ENCODE measurements at places on chromosomes 7 and 10. TPM values are rescaled to one million over a fixed set of nuclear protein-coding genes. Genes with fewer than 3 reads are reported as not detected.

DNA sequence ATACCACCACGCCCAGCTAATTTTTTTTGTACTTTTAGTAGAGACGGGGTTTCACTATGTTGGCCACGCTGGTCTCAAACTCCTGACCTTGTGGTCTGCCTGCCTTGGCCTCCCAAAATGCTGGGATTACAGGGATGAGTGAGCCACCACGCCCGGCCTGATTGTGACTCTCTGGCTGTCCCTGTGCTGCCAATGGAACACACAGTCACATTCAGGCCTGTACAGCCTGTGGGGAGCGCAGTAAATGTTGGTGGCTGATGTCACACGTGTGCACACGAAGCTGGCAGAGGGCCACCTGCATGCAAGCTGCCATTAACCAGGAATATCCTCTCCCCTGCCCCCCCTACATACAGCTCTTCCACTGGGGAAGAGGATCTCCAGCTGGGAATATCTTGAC, 22.1 kb downstream of the POLL start:
- no peak for DNase-seq

DNA sequence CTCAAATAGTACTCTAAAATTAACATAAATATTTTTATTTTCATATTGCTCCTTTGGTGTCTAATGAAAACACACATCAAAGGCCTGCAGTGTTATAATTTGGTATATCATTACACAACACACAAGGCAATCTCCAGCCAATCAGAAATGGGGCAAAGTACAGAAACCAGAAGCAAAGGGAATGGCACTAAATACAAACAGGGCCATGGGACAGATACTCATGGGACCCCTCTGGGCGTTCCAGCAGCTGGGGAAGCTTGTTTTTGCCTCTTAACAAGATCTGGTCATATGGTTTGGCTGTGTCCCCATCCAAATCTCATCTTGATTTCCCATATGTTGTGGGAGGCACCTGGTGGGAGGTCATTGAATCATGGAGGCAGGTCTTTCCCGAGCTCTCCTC, 551.8 kb upstream of the NRP1 start:
- no peak for DNase-seq

DNA sequence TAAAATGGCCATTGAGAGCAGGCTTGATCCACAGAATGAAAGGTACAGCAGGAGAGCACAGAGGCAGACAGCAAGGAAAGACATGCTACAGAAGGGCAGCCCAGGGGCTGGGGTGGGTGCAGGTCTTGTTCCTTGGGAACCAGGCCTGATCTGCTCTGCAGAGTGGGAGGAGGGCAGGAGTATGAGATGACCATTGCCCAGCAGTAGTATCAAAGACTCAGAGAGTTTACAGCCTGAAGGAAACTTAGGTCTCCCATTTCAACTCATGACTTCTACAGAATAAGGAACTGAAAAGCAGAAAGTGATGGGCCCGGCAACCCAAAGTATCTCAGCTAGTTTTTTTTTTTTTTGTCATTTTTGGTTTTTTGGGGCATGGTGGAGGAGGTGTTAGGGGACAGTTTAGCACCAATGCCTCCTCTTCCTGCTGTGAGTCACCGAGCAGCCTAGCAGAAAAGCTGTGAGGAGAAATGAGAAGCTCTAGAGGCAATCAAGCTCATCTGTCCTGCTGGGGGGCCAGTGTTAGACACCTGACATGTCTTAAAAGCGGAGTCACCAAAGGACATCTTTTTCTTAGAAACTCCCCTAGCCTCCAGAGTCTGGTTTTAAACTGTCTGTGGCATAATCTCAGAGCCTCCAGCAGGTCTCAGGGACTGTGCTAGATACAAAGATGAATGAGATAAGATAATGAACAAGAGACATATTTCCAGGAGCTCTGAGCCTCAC, 34.3 kb upstream of the HERPUD2 start:
- DNase-seq, result no peak

GRCh38 chr7:132077971-132078685, 498.1 kb downstream of the PLXNA4 start:
- DNase-seq, result no peak

GRCh38 chr10:29254123-29255046, 34.5 kb upstream of the LYZL1 start:
- peak; percentile 85 for DNase-seq

GRCh38 chr7:42924223-42924838, 7.6 kb downstream of the PSMA2 start:
- no peak for DNase-seq

DNA sequence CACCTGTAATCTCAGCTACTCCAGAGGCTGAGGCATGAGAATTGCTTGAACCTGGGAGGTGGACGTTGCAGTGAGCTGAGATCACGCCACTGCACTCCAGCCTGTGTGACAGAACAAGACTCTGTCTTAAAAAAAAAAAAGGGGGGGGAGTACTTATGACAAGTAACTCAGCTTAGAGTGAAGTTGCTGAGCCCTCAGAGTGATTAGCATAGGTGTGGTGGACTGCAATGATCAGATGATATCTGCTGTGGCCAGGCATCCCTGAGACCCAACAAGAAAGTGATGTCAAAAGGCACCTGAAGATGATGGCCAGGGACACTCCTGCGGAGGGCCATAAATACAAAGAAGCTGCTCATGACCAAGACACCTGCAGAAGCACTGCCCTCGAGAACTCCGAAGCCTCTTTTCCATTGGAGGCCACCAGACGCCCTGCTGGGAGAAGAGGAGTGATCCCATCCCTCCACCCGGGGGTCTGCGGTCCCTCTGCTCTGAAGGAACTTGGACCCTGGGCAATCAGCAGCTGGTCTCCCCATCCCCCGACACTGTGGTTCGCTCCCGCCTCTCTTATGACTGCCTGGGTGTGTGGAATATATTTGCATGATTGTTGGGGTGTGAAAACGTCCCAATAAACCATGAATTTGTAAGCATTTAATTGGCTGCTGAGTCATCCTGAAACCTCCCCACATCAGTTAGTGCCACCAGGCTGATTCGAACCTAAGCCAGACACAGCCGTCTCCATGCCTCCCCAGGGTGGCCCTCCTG, 46.0 kb downstream of the RASGEF1A start:
- no peak for DNase-seq

DNA sequence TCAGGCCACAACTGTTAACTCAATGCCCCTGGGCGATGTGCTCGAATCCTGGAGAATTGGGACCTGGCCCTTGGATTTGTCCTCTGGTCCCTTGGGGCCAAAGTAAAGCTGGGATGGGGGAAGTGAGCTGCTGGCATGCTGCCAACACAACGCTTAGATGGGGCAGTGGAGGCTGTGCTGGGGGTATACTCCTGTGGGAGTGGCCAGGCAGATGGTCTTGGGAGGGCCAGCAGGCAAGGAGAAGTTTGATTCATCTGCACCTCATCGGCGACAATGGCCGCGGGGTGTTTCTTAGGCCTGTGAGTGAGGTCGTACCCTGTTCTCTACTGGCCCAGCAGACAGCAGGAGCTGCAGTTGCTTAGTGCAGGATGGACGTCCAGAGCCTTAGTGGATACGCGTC, 139.0 kb upstream of the MTPN start:
- DNase-seq, result no peak

GRCh38 chr7:80588591-80588990, 49.9 kb upstream of the CD36 start:
- peak; percentile 14 for DNase-seq

DNA sequence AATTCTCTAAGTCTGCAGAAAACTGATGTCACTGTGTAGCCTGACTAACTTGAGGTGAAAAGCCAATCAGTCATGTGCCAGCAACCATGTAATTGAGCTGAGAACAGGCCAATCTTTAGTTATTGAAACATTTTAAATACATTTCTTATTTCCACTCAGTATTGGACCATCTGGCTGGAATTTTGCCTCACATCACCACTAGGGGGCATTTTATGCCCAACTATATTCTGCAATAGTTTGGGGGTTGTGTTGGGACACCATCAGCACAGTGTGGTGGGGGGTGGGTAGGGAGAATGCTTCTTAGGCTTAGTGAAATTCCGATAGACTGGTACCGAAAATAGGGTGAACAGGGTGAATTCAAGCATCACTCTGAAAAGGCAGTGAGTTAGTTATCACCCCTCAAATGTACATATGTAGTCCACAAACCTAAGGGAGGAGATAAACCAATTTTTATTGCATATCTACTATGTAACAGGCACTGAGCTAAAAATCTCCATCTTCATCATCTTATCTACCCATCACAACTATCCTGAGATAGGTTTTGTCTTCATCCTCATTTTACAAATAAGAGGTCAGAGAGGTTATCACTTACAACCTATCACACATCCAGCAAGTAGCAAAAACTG, 17.8 kb downstream of the NPSR1 start:
- DNase-seq, result peak; percentile 41

GRCh38 chr7:131383417-131384285, 56.0 kb downstream of the MKLN1 start:
- DNase-seq, result peak; percentile 28

- DNase-seq, result no peak
Observed at GRCh38 chr7:25118048-25118753, 6.9 kb downstream of the CYCS start.

DNA sequence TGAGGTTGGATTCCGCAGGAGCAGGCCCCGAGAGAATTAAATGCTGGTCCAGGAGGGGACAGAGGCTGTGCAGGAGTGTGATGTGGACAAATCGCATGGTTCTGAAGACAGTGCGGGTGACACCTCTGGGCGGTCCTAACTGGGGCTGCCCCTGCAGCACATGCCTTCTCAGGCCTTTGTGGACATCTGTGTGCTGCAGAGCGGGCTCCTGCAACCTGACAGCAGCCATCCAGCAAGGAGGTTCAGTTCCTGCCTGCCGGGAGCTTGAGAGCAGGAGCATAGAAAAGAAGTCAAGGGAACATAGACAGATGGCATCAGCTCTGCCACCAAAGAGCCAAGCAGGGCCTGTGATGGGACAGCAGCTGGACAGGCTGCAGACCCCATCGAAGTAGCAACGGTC, 135.9 kb upstream of the PPP2R2D start:
- no peak for DNase-seq

- no peak for DNase-seq
Observed at GRCh38 chr10:28810057-28810870, 132.9 kb downstream of the BAMBI start.

GRCh38 chr10:69515699-69516259, 57.4 kb downstream of the NEUROG3 start:
- peak; percentile 78 for DNase-seq

DNA sequence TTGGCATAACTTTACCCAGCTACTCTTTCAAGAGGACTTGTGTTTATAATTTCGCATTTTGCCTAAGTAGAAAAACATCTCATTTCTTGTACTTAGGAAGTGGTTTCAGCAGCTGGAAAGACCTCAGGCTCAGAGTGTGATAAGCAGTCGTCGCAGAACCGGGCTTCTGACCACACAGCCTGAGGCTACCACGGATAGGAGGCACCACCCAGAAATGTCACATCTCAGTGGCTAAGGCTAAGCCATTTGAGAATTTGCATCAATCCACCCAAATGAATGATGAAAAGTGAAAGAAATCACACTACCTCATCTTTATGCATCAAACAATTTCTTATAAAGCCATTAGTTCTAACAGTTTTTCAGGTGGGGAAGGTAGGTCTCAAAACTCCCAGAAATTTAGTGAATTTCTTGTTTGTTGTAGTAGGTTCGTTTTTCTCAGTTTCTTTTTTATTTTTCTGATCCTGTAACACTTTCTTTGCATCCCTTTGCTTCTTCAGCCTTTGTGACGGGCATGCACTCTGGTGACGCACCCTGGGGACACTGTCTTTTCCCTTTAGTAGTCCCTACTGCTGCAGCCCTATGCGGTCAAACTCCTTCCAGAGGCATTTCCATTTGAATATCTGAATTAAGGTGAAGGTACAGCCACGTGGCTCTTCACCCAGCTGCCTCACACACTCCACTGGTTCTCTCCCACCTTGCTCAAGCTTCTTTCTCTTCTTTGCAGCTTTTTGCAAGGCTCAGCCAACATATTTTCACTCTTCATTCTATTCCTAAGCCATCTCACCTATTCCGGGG, 68.5 kb downstream of the MAP3K8 start:
- DNase-seq, result peak; percentile 55

DNA sequence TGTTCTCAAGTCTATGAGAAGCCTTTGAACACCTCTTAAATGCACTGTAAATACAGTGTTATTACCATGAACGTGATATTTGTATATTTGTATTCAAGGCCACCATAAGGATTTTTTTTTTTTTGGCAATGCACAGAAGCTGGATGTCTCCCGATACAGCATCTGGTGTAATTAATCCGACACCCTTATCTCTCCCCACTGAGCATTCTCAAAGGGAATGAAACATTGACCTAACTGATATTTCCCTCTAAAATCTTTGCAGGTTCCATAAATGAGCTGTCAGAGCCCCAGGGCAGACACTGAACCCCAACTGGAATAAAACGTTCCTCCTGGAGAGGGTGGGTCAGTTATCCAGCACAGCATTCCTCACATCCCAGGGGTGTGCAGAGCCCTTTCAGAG, 316.6 kb downstream of the PAXIP1 start:
- no peak for DNase-seq

DNA sequence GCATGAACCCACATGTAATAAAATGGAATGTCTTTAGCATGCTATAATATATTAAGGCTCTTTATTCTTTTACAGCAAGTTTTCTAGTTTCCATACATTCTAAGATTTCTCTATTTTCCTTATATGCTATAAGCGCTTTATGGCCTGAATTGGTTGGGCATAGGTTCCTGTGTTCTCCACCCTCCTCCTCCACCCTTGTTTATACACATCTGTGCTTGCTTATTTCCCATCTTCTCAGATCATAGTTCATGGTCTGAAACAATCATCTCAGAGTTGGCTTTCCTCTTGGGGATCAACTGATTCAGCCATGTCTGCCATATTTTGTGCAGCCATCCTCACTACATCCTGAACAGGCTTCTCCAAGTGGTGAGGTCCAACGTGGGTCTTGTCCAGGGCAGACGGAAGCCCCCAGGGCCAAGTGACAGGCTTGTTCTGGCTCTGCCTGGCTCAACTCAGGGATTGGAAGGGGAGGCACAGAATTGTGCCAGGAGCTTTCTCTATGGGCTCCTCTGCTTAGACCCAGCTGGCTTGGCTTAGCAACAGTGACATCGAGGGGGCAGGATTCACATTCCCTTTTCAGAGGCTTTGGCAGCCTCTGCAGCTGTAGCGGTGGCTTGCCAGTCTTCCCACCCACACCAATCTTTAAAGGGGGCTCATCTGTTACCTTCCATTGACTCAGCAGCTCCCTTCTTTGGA, 327.3 kb downstream of the PTEN start:
- no peak for DNase-seq

- DNase-seq, result no peak
Observed at GRCh38 chr7:23356726-23357125, 57.6 kb downstream of the MALSU1 start.

GRCh38 chr7:2760098-2760889, 72.3 kb downstream of the AMZ1 start:
- peak; percentile 71 for DNase-seq

- no peak for DNase-seq
Observed at GRCh38 chr7:127532151-127532550, 53.2 kb downstream of the GCC1 start.

- no peak for DNase-seq
Observed at GRCh38 chr10:70175516-70175915, 5.2 kb upstream of the SAR1A start.

The GJD4 gene
- total RNA-seq, result not detected

The VPS37D gene
- 6.6 TPM for total RNA-seq

The NOS3 gene
- 0.74 TPM for total RNA-seq

The LRRD1 gene
- not detected for total RNA-seq

The ITGA8 gene
- total RNA-seq, result 1.9 TPM

The C10orf71 gene
- total RNA-seq, result not detected
